ENCODE measurements at places on chromosomes 3 and 15. TPM values are rescaled to one million over a fixed set of nuclear protein-coding genes. Genes with fewer than 3 reads are reported as not detected.

RBM5 gene
- total RNA-seq, result 245 TPM

ARID3B gene
- 5.1 TPM for total RNA-seq

DIPK2A gene
- 78.7 TPM for total RNA-seq

EOMES gene
- total RNA-seq, result 1.6 TPM

TNFAIP8L3 gene
- 5.5 TPM for total RNA-seq

SAMMSON gene
- 0.23 TPM for total RNA-seq

ASB14 gene
- 0.69 TPM for total RNA-seq

NR1I2 gene
- total RNA-seq, result 0.23 TPM

XYLB gene
- 6.5 TPM for total RNA-seq

SLC12A8 gene
- total RNA-seq, result 5.8 TPM

KBTBD13 gene
- not detected for total RNA-seq

TEX55 gene
- not detected for total RNA-seq

MASP1 gene
- 24.2 TPM for total RNA-seq
